ENCODE measurements at places on chromosomes 2 and 18. TPM values are rescaled to one million over a fixed set of nuclear protein-coding genes. Genes with fewer than 3 reads are reported as not detected.

DES gene
- polyA plus RNA-seq, result 5,382 TPM

LINC00305 gene
- polyA plus RNA-seq, result not detected

RGPD3 gene
- 0.22 TPM for polyA plus RNA-seq

GAL3ST2 gene
- not detected for polyA plus RNA-seq

GRCh38 chr2:178553047-178553446, 72.8 kb downstream of the PLEKHA3 start:
- no peak for DNase-seq

DNA sequence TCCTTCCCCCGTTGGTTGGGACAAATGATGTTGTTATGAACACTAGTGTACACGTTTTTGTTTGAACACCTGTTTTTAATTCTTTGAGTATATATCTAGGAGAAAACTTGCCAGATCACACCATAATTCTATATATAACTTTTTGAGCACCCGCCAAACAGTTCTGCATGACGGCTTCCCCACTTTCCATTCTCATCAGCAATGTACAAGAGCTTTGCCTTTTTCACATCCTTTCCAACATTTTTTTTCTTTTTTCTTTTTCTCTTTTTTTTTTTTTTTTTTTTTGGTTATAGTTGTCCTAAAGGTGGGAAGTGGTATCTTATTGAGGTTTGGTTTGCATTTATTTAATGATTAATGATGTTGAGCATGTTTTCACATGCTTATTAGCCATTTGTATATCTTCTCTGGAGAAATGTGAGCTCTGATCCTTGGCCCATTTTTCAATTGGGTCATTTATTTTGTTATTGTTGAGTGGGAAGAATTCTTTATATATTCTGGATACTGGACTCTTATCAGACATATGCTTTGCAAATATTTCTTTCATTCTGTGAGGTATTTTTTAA, 86.9 kb upstream of the ZC3H15 start:
- DNase-seq, result no peak

GRCh38 chr18:6948281-6949055, 169.1 kb downstream of the LAMA1 start:
- DNase-seq, result no peak

DNA sequence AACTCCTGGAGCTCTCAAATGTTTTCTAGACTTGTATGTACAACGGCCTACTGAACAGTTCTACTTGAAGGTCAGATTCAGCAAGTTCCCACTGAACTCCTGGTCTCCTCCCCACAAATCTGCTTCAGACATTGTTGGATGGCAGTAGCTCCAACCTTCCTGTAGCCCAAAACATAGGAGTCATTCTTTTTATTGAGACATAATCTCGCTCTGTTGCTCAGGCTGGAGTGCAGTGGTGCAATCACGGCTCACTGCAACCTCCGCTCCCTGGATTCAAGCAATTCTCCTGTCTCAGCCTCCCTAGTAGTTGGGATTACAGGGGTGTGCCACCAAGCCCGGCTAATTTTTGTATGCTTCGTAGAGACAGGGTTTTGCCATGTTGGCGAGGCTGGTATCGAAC, 47.3 kb downstream of the QPCT start:
- DNase-seq, result no peak

DNA sequence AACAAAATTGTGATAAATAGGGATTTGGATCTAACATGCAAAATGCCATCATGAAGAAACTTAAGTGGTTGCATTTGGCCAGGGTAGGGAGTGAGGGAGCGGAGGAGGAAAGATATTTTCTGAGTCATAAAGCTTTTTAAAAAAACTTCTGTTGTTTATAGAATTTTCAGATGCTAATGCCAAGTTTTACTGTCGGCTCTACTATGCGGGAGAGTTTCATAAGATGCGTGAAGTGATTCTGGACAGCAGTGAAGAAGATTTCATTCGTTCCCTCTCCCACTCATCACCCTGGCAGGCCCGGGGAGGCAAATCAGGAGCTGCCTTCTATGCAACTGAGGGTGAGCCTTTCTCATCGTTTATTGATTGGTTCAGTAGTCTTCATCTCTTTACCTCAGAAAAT, 56.0 kb upstream of the PTH2R start:
- no peak for DNase-seq

- no peak for DNase-seq
Measured at GRCh38 chr2:189049709-189050164, 75.6 kb downstream of the COL3A1 start.

- peak; percentile 47 for DNase-seq
Measured at GRCh38 chr2:65228263-65228750, 676 bp downstream of the ACTR2 start.

DNA sequence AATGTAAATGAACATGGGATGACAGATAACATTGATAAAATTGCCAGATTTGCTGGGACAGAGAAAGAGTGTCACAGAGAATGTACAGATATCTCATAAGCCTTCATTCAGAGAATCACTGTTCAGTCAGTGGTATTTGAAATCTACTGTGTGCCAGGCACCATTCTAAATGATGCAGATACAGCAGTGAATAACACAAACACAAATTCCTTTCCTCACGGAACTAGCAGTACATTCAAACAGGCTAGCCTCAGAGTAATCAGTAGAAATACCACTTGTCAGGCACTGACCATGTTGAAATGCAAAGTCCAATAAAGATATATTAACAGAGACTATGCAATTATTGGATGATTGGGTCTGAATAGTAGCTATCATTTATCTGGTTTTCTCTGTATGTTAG, 211.0 kb downstream of the RDH14 start:
- no peak for DNase-seq

GRCh38 chr2:128536925-128537620, 218.4 kb upstream of the HS6ST1 start:
- no peak for DNase-seq

- no peak for DNase-seq
Measured at GRCh38 chr2:68388358-68388757, 23.3 kb downstream of the PLEK start.

DNA sequence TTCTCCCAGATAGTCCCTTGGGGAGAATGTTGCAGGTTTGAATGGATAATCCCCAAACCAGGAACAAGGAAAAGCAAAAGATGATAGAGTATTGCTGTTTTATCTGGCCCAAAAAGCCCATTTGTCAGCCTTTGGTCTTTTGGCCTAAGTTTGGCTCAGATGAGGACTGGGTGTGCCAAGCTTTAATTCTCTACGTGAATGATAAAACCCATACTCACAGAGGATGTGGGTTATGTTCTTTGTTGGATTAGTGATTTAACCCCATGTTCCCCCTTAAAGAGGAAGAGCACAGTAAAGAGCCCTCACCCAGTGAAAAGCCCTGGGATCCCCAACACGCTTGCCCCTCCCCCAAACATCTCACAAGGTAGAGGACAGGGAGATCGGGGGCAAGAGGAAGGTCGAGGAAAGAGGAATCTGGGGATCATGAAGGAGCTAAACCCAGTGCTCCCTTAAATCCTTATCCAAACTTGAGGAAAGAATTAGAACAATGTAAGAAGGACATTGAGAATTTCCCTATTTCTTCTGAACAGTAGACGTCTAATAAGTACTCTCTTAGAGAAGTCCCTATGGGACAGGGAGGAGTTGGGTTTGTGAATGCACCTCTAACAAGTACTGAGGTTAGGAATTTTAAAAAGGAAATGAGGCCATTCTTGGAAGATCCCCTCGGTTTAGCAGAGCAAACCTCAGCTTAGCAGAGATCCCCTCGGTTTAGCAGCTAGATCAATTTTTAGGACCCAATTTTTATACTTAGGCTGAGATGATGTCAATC, 105.0 kb downstream of the HIBCH start:
- no peak for DNase-seq

GRCh38 chr2:172834881-172835280, 99.2 kb downstream of the RAPGEF4 start:
- no peak for DNase-seq

DNA sequence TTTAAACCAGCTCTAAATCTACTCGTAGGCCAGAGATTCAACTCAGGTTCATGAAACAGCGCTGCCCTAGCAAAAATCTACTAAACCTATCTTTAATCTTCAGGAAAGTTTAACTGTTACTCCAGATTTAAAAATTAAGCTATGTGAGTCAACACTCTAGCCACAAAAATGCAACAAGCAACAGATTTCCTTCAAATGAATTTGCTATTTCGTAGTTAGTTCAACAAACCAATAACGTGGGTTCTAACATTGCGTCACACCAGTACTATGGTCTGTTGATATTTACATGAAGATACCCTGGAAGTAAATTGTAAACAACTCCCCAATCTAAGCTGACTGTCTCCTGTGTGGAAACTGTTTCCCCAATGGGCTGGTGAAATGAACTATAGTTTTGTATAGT, 71.2 kb downstream of the FIGN start:
- no peak for DNase-seq

Data from hindlimb muscle (tissue), 1 donor.